ENCODE measurements at places on chromosomes 12 and 14. TPM values are rescaled to one million over a fixed set of nuclear protein-coding genes. Genes with fewer than 3 reads are reported as not detected.

DNA sequence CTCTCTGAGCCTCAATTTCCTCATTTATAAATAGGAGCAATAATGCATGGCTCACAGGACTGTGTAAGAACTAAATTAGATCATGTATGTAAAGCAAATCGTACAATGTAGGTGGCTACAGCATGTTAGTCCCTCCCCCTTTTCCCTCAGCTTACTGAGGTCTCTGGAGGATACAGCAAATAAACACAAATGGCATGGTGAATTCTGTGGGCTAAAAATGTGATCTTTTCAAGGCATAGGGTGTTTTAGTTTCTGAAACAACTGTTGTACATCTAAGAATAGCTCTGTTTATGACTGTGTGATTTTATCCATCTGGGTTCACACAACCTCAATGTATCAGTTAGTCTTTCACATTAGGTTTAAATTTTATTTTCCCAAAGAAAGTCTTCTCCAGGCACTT is 121.2 kb upstream of the PLEKHG7 start:
- H3K27ac ChIP-seq, result no peak overlapping the region
- no peaks in the 10 kb centered on the region for H3K36me3 ChIP-seq
- H3K27me3 ChIP-seq, result no peaks in the 10 kb centered on the region
- no peak for DNase-seq

DNA sequence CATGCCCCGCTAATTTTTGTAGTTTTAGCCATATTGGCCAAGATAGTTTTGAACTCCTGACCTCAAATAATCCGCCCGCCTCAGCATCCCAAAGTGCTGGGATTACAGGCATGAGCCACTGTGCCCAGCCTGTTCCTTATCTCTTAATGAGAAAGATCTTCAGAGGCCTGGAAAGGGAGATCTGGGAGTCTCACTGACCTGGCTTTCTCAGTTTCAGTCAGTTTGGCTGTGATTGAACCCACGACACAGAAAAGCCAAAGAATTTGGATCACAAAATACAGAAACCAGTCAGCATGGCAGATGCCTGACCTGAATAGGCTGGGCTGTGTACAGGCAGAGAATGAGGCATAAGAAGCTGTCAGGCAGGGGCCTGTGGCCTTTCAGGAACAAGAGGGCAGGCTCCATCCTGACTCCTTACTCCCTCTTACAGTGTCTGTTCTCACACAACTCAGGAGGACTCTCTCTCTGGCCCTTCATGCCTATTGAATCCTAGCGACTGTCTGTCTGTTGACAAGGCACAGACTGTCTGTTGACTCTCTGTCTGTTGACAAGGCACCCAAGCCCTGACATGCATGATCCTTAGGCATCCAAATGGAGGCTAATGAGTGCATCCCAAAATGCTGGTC is 366.5 kb upstream of the CCDC196 start:
- H3K36me3 ChIP-seq, result no peaks in the 10 kb centered on the region
- H3K4me1 ChIP-seq, result no peaks in the 10 kb centered on the region
- DNase-seq, result no peak
- H3K27me3 ChIP-seq, result peaks cover 2% of the 10 kb centered on the region
- H3K4me3 ChIP-seq, result no peak overlapping the region

DNA sequence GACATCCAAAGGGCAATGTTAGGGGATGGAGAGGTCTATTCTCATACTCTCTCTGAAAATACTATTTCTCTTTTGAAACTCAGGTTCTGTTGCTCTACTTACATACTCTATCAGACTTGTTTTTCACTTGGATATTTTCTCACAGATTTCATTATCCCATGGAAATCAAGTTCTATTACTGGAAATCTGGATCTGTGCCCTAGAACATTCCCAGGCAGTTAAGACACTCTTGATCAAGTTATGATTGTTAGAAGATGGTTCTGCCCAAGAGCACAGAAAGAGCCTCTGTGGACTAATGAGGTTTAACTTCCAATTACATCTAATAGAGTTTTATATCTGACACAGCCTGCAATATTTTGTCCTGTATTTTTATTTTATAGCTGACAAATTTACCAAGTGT is 591.0 kb upstream of the ATP2B1 start:
- no peak for DNase-seq
- peaks cover 2% of the 10 kb centered on the region for H3K27me3 ChIP-seq
- peak overlapping the region; percentile 84 for H3K4me3 ChIP-seq
- H3K27ac ChIP-seq, result no peak overlapping the region
- peaks cover 9% of the 10 kb centered on the region for H3K4me1 ChIP-seq

- H3K27me3 ChIP-seq, result peaks cover 9% of the 10 kb centered on the region
- no peak overlapping the region for H3K4me3 ChIP-seq
- no peaks in the 10 kb centered on the region for H3K4me1 ChIP-seq
- no peaks in the 10 kb centered on the region for H3K36me3 ChIP-seq
These were observed 63.9 kb upstream of the KCNA5 start for GRCh38 chr12:4979737-4980136.

KCNH5 gene
- polyA plus RNA-seq, result not detected

- H3K4me3 ChIP-seq, result no peak overlapping the region
- no peak for DNase-seq
- no peaks in the 10 kb centered on the region for H3K27me3 ChIP-seq
These were observed 110.1 kb downstream of the EML5 start for GRCh38 chr14:88682495-88683114.

TMEM117 gene
- polyA plus RNA-seq, result 3.1 TPM

ALDH6A1 gene
- polyA plus RNA-seq, result 22.0 TPM

CEP170B gene
- 0.03 TPM for polyA plus RNA-seq

MUCL1 gene
- polyA plus RNA-seq, result not detected

KLRD1 gene
- 0.01 TPM for polyA plus RNA-seq

DNA sequence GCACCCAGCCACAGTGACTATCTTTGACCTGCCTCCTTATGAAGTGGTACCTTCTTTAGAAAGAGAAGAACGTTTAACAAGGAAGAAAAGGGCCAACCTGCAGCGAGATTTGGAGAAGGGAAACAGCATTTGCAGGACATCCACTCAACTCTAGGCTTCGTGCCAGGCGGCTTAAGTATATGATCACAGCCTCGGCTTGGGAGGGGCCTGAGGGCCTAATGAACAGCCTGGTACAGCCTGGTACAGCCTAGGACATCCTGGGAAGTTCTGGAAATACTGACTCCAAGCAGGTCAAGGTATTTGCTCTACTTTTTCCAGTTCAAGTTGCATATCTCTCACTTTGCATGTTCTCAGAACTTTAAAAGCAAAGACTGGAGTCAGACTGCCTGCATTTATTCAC is 16.1 kb downstream of the HCAR2 start:
- no peak for DNase-seq
- no peaks in the 10 kb centered on the region for H3K27me3 ChIP-seq
- H3K36me3 ChIP-seq, result no peaks in the 10 kb centered on the region
- H3K27ac ChIP-seq, result no peak overlapping the region
- no peak overlapping the region for H3K4me3 ChIP-seq

GRCh38 chr14:51609251-51609954 is 42.3 kb upstream of the FRMD6 start:
- no peak for DNase-seq
- H3K27ac ChIP-seq, result no peak overlapping the region

DNA sequence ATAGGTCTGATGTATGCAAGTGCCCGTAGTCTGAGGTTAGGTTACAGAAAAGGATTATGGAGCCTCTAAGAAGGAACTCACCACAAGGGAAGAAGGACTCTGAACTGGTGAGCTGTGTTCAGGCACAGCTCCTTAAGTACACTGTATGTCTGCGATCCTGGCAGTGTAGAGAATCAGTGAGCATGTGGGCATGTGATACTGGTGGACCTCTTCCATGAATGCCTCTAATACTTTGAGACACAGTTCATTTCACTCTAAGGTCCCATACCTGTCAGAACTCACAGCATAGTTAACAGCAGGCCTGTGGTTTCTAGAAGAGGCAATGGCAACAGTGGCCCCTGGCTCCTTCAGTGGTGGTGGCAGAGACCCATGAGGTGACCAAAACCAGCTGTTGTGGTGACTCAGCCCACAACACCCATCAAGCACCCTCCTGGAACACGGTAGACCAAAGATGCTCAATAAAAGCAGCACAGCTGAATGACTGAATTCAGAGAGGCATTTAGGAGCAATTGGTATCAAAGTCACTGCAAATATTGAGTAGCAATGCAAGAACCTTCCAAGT is 6.9 kb upstream of the OR6J1 start:
- H3K4me1 ChIP-seq, result no peaks in the 10 kb centered on the region
- no peak overlapping the region for H3K27ac ChIP-seq

DNA sequence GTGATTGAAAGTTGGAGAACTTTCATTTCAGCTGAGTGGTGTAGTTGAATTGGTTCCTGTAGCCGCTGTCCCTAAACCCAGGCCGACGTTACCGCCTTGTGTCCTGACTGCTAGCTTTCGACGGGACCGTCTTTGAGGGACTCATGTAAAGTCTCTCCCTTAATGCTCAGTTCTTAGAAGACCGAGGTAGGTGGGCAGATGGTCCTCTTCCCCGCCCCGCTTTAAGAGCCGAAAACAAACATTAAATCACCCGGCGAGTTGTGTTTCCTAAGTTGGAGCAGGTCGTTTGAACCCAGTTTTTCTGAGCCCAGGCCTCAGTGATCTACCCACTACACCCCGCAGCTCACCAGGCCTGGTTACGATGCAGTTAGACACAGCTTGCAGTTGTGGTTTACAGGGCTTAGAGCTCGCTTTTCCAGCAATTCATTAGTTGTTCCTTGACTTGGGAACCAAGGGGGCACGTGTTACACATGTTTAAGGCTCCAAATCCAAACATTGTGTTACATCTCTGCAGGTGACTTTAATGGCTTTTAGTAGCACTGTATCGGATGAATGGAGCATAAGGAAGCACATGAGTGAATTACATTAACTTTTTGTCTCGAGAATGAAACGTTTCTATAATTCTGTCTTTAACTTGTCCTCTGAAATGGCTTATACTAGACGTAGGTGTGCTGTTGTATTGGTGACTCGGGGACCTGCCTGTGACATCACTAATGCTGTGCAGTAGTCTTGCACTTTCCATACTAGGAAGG is 790 bp downstream of the NEDD1 start:
- DNase-seq, result peak; percentile 32
- peaks cover 39% of the 10 kb centered on the region for H3K4me1 ChIP-seq
- peak overlapping the region; percentile 98 for H3K27ac ChIP-seq
- no peaks in the 10 kb centered on the region for H3K36me3 ChIP-seq

DNA sequence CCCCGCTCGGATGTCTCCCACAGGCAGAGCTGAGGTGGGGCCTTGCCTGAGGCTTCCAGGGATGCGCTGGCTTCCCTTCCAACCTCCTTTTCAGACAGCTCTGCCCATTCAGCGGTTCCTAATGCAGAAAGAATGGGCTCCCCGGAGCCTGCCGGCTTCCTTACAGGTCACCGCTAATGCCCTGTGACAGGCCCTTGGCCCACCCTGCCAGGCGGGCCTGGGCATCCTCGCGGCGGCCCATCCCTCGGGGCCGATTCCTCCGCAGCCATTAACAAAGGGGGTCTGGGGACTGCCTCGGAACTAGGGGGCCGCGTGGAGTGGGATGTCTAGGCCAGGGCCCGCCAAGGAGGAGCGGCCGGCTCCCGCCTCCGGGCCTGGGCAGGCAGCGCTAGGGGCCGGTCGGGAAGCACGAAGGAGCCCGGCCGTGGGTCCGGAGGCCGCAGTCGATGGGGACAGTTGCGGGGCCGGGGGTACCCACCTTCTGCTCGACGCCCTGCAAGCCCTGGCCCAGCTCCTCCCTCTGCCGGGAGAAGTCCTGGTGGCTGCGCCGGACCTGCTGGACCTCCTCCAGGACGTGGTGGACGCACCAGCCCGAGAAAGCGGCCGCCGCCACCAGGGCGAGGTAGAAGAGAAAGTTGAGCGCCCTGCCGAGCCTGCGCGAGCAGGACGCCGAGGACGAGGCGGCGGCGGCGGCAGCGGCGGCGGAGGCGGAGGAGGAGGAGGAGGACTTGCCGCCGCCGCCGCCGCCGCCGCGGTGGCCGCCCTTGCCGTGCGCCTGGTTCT is 738 bp downstream of the CKAP4 start:
- H3K27ac ChIP-seq, result peak overlapping the region; percentile 41
- no peaks in the 10 kb centered on the region for H3K36me3 ChIP-seq
- peak; percentile 61 for DNase-seq

DHRS4L2 gene
- 22.0 TPM for polyA plus RNA-seq

DNA sequence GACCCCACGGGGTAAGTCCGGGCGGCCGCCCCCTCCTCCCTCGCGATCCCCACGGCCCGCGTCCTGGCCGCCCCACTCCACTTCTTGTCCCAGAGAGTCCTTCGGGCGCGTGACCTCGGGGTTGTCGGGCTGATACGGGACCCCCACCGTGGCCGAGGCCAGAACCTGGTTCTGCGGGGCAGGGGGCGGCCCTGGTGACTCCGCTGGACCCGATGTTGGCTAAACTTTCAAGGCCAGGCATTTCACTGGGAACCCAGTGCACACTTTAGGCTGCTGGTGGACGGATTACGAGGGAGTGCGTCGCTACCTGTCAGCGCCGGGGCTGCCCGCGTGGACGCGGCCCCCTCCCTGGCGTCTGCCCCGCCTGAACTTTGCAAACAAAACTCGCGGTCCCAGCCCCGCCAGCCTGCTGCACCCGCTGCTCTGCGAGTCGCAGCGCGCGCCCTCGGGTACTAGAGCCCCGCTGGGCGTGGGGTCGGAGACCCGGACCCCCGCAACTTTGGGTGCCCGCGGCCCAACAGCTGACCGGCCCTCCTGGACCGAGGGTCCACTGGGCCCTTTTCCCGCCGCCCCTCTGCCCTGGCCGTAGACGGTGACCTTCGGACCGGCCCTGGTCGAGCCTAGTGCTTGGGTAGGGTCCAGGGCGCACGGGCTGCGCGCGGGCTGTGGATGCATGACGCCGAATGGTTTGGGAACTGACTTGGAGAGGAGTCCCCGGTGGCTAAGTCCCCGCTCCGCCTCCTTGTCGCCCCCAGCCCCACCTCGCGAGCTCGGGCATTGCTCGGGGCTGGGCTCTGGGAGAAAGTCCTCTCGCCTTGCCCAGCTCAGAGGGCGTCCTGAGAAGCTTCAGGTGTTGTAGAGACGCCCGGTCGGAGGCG is 624 bp downstream of the RIN3 start:
- H3K4me1 ChIP-seq, result peaks cover 15% of the 10 kb centered on the region
- no peak for DNase-seq
- H3K4me3 ChIP-seq, result no peak overlapping the region
- H3K27me3 ChIP-seq, result peaks cover 1% of the 10 kb centered on the region

DNA sequence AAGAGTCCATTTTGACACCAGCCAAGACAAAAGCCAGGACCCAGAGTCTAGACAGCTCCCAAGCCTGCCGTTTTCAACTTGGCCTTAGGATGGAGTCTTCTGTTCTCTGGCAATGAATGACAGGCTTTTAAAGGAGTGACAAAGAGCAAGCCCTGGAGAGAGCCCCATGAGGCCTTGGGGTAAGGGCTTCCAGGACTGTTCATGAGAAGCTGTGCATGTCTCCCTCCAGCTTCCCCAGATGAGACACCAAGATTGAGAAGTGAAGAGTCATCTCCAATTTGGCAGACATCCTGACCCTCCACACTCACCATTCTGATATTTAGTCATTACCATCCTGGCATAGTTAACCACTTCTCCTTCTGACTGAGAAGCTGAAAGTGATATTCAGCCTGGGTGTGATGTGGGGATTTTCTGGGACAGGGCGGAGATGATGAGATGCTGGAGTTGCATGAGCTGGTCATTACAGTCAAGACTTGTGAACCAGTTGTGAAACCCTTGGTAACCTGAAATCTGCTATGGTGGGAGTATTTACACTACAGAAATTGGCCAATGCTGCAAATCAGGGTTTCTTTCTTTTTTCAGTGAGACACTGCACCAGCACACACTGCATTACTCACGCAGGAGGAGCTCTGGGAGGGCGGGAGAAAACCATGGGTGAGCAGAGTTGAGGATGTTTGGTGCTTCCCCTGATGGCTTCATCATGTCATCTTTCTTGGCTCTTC is 77.8 kb downstream of the VCPKMT start:
- no peaks in the 10 kb centered on the region for H3K27me3 ChIP-seq
- H3K27ac ChIP-seq, result no peak overlapping the region
- peak overlapping the region; percentile 31 for H3K4me3 ChIP-seq

GRCh38 chr14:95257521-95257920 is 62.2 kb downstream of the CLMN start:
- DNase-seq, result no peak
- H3K4me1 ChIP-seq, result no peaks in the 10 kb centered on the region
- no peaks in the 10 kb centered on the region for H3K36me3 ChIP-seq
- H3K4me3 ChIP-seq, result no peak overlapping the region

PRORP gene
- polyA plus RNA-seq, result 76.3 TPM

Measured in CD4-positive, CD25-positive, alpha-beta regulatory T cell (primary cell).